Urinary bladder (tissue), 4 donors: ENCODE measurements at places on chromosomes 7 and 10. TPM values are rescaled to one million over a fixed set of nuclear protein-coding genes. Genes with fewer than 3 reads are reported as not detected.

POMZP3 gene
- polyA plus RNA-seq, result 23.8 TPM

NKX1-2 gene
- not detected for polyA plus RNA-seq

GRCh38 chr10:73992899-73993788 is 4.8 kb upstream of the VCL start:
- no peak for DNase-seq

IGF2BP3 gene
- 0.27 TPM for polyA plus RNA-seq

DNA sequence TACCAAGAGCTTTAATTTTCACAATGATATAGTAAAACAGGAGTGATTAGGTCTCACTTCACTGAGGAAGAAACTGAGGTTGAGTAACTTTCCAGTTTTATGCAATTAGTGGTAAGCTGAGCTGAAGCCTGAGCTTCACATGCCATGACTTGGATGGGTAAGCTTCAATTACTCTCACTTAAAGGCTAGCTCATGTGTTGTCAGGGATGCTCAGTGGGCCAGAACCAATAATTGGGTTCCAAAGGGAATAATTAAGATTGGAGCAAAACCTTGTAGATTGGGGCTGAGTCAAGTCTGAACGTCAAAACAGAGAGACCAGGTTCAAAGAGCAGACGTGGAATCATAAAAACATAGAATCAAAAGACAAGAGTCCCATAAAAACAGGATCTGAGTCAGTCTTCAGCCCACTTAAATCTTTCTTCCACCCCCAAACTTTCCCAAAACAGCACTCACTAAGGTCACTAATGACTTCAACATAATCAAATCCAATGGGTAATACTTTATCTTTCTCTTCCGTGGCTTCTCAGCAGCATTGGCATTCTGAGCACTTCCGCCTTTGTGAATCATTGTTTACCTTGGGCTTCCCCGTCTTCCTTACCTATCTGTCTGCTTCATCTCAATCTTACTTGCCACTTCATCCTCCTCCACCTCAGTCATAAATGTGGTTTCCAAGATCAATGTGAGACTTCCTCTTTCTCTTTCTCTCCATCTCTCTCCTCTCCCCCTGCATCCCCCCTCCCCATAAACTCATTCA is 23.0 kb upstream of the EGFR start:
- DNase-seq, result no peak

ACADSB gene
- polyA plus RNA-seq, result 12.7 TPM

CASD1 gene
- 16.1 TPM for polyA plus RNA-seq

GRCh38 chr10:104037261-104037951 is 48.3 kb downstream of the COL17A1 start:
- DNase-seq, result no peak

DNA sequence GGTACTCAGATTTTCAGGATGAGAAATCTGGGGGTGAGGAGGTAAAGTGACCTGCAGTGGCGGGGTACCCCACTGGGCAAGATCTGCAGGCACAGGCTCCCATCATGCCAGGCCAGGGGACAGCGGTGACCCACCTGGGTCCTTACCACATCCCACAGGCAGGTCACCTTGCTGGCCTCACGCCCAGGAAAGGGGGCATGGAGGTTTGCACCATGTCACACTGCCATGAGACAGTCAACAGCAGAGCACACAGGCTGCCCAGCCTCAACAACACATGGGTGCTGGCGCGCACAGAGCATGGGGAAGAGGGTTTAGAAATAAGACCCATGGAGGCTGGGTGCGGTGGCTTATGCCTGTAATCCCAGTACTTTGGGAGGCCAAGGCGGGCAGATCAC is 914 bp downstream of the PKD1L1 start:
- DNase-seq, result no peak

OR6B1 gene
- not detected for polyA plus RNA-seq

GRCh38 chr7:26958834-26959233 is 94.4 kb upstream of the SKAP2 start:
- no peak for DNase-seq

- DNase-seq, result no peak
Observed at GRCh38 chr7:98323597-98324322, 42.3 kb downstream of the BRI3 start.

DNA sequence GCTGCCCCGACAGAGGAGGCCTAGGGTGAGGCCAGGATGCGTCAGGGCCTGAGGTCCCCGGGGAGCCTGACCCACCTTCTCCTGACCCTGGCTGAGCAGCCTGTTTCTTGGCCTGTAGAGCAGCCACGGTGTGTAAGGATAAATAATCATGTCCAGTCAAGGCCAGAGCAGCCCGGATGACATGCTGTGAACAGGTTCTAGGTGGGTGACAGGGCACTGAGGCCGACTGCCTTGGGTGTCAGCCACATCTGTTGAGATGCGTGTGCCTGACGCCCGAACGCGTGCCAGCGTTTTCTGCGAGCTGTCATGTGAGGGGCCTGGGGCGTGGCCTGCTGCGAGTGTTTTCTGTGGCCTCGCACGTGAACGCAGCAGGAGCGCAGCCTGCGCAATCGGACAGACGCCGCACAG is 118.3 kb downstream of the FAM53B start:
- no peak for DNase-seq

GRCh38 chr10:74189999-74190421 is 39.0 kb downstream of the ADK start:
- peak; percentile 79 for DNase-seq

TMEM26 gene
- polyA plus RNA-seq, result 0.51 TPM

DNA sequence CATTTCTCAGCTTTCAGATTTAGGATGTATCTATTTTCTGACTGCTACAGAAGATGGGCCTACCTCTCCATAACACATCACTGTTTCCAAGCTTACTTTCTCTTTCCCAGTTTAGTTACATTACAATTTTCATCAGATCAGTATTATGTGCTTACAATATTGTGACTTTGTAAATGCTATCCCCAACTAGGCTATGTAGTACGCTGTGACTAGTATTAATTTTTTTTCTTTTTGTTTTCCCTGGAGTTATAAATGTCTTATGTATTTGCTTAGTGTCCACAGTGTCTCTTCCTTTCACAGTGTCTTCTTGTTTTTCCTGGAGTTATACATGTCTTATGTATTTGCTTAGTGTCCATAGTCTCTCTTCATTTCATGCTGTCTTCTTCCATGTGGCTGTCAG is 188.9 kb downstream of the PTPRN2 start:
- no peak for DNase-seq

DNA sequence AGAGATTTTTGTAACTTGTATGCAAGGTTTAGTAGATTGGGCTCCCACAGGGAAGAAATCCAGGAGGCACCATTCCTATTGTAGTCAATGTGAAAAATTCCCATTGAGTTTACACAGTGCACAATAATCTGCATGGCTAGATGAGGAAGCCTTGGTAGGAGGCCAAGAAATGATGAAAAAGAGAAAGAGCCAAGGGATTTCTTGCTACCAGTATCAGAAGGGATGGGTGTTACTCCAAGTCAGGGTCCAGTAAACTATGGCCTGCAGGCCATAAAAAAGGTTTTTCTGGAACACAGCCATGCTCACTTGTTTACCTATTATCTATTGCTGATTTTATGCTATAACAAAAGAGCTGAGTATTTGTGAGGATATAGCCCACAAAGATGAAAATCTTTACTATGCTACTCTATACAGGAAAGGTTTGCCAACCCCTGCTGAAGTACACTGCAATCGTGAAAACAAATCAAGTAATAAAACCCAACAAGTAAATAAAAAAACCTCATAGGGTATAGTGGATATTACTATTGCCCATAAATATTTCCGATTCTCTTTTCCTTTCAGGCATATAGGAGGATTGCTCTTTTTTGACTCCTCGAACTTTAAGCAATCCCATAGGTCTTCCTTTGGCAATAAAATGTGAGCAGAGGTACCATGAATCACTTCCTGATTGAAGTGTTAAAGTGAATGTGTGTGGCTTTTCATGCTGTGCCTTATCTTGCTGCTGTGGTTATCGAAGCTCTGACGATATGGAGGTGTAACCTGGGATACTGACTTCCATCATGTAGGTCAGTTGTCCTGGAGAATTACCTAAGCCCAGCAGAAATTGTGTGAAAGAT is 256.3 kb upstream of the MAGI2 start:
- DNase-seq, result no peak

DNA sequence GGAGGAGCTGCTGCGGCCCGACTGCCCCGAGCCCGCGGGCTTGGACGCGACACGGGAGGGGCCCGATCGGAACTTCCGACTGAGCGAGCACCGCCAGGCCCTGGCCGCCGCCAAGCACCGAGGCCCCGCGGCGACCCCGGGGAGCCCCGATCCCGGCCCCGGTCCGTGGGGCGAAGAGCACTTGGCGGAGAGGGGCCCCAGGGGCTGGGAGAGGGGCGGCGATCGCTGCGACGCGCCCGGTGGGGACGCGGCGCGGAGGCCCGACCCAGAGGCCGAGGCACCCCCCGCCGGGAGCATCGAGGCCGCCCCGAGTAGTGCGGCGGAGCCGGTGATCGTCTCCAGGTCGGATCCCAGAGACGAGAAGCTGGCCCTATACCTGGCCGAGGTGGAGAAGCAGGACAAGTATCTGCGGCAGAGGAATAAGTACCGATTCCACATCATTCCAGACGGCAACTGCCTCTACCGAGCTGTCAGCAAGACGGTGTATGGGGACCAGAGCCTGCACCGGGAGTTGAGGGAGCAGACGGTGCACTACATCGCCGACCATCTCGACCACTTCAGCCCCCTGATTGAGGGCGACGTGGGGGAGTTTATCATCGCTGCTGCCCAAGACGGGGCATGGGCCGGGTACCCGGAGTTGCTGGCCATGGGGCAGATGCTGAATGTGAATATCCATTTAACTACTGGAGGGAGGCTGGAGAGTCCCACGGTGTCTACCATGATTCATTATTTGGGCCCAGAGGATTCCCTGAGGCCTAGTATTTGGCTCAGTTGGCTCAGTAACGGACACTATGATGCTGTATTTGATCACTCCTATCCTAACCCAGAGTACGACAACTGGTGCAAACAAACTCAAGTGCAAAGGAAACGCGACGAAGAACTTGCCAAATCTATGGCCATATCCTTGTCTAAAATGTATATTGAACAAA is 1.4 kb downstream of the OTUD1 start:
- no peak for DNase-seq

DNA sequence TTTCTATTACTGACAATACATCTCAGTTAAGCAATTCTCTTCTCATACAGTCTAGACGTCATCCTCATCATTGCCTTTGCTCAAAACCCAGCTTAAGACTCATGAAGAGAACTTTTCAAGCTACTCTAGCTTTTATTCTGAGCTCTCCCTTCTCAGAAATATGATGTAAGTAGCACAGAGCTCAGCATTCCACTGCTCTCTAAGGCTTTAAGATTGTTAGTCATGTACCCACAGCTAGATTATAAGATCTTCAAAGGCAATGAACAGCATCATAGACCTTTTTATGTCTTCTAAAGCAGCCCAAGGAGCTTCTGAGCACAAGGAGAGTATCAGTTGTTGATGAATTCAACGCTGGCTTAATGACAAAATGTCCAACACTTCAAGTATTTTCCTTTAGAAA is 119.3 kb downstream of the NRP1 start:
- DNase-seq, result no peak

PPP1R3C gene
- 24.5 TPM for polyA plus RNA-seq

RAPGEF5 gene
- 12.6 TPM for polyA plus RNA-seq

DNA sequence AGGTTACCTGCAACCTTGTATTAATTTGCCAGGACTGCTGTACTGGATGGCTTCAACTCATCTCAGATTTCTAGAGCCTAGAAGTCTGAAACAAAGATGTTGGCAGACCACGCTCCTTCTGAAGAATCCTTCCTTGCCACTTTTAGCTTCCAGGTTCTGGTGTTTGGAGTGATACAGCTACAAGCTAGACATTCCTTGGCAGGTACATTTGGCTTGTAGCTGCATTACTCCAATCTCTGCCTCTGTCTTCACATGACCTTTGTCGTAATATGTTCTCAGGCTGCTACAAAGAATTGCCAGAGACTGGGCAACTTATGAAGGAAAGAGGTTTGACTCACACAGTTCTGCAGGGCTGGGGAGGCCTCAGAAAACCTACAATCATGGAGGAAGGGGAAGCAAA is 146.3 kb downstream of the GALNT17 start:
- no peak for DNase-seq

GRCh38 chr7:134366481-134366880 is 49.8 kb upstream of the SLC35B4 start:
- no peak for DNase-seq

ANKRD16 gene
- polyA plus RNA-seq, result 9.3 TPM

SCIN gene
- polyA plus RNA-seq, result 1.3 TPM

DNA sequence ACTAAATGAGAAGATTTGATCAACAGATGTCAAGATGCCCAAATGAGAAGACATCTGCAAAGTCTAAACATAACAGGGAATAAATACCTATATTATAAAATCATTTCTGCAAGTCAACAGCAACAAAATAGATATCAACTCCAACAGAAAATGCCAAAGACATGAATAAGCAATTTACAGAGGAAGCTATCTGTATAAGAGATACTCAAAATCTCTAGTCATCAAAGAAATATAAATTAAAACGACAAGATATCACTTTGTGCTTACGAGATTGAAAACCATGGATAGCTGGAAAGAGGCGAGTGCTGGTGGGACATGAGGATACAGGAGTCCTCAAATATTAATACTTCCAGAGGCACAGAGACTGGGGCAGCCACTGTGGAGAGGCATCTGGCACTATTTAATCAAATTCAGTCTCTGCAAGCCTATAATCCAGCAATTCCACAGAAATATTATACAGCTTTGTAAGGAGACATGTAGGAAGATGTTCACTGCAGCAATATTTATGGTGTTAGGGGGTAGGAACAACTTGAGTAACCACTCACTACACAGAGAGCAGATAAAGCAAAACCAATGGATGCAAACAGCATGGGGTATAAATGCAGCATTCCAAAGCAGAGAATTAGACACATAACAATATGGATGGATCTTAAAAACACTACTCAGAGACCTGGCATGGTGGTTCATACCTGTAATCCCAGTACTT is 4.8 kb downstream of the DNMBP start:
- DNase-seq, result no peak

DNA sequence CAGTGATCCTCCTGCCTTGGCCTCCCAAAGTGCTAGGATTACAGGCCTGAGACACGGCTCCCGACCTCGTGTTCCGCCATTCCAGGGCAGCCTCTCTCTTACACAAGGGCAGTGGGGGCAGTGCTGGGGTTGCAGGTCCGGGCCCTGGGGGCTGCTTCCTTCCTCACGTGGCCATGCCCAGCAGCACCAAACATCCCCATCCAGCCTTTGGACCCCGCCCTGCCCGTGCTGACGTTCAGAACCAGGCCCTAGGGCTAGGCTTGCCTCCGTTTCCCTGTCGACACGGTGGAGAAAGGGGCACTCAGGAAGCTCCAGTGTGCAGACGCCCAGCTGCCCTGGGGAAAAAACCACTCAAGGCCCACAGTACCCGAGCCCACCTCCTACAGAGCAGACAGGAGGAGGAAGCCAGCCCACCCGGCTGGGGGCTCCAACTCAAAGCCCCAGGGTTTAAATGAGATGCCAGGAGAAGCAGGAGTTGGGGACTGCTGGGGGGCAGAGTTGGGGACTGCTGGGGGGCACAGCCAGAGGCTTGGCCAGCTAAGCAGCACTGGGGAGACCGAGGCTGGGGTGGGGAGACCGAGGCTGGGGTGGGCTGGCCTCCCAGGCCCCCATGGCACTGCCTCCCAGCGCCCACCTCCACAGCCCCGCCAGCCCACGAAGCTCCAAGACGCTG is 35.9 kb downstream of the ADAP1 start:
- DNase-seq, result no peak

UPP1 gene
- 29.5 TPM for polyA plus RNA-seq

PTPRZ1 gene
- polyA plus RNA-seq, result 1.5 TPM

ETV1 gene
- polyA plus RNA-seq, result 3.5 TPM

EXOC6 gene
- polyA plus RNA-seq, result 12.8 TPM

CLCN1 gene
- 0.05 TPM for polyA plus RNA-seq

ADAM12 gene
- polyA plus RNA-seq, result 2.1 TPM
